Dermis lymphatic vessel endothelial cell (primary cell): ENCODE measurements at places on chromosomes 7 and 10. TPM values are rescaled to one million over a fixed set of nuclear protein-coding genes. Genes with fewer than 3 reads are reported as not detected.

Gene DCLRE1A
- total RNA-seq = 5.3 and 5.7 TPM in 2 replicates

Gene UCN3
- total RNA-seq = not detected in 2 replicates

Gene DNAH11
- 0.11 TPM in 1 of 2 replicates, not detected in the other for total RNA-seq

Gene CDC123
- 148 and 169 TPM in 2 replicates for total RNA-seq

Gene TBX20
- total RNA-seq = not detected in 2 replicates

Gene CPA2
- not detected in 2 replicates for total RNA-seq

Gene PILRA
- total RNA-seq = 0.17 and 0.22 TPM in 2 replicates

Gene ATAD1
- total RNA-seq = 21.5 and 28.5 TPM in 2 replicates

Gene CALML3
- total RNA-seq = not detected in 2 replicates

Gene CRPPA
- total RNA-seq = 1.8 and 1.9 TPM in 2 replicates

Gene UCMA
- not detected in 2 replicates for total RNA-seq

Gene MGAM2
- not detected in 2 replicates for total RNA-seq
